ENCODE measurements at places on chromosomes 11 and 22. TPM values are rescaled to one million over a fixed set of nuclear protein-coding genes. Genes with fewer than 3 reads are reported as not detected.

KIF18A gene
- 20.7 TPM for total RNA-seq

SCGB1D2 gene
- total RNA-seq, result not detected

BTG4 gene
- total RNA-seq, result 0.15 TPM

MAPK8IP1 gene
- 11.6 TPM for total RNA-seq

BIK gene
- 0.30 TPM for total RNA-seq
